ENCODE measurements at places on chromosomes 3 and 15.

DNA sequence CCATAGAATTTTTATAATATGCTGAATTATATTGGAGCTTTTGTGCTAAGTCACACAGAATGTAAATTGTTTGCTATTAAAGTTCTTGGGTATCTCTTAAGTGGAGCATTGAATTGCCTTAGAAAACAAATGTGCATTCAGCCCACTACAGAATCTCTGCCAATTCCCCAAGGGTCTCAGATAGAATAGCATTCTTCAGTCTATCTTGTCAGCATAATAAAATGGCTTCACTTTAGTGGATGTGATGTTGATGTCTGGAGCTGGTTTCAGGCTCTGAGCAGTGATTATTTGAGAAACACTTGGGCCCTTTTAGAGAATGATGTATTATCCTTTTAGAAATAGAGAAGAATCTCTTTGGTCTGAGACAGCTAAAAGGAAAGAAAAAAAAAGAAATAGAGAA is 45.2 kb downstream of the LRCH3 start:
- no peak for DNase-seq

DNA sequence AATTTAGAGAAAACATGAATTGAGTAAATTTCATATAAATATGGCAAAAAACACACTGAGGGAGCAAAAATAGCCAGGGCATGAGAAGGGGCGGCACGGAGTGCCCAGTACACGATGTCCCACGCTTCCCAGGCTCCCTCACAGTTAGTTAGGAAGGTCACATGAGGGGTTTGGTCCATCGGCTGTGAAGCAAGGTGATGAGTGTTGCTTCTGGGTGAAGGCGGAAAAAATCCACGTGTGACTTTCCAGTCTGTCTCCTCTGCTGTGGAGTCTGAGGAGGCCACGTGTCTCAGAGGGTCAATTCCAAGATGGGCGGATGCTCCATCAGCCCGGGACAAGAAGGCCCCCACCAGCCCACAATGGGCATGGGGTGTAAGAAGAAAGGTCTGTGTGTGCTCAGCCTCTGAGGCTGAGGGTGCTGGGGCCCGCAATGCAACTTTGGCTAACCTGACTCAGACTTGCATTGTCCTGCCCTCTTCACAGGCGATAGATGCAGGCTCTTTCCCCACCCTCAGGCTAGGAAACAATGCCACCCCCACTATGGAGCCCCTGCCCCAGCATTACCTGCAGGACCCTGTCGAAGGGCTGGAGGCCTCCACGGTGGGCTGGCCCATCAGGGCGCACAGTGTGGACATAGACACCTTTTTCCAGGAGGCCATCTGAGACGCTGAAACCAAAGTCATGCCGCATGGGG is 45.7 kb downstream of the GRIP2 start:
- DNase-seq: no peak

DNA sequence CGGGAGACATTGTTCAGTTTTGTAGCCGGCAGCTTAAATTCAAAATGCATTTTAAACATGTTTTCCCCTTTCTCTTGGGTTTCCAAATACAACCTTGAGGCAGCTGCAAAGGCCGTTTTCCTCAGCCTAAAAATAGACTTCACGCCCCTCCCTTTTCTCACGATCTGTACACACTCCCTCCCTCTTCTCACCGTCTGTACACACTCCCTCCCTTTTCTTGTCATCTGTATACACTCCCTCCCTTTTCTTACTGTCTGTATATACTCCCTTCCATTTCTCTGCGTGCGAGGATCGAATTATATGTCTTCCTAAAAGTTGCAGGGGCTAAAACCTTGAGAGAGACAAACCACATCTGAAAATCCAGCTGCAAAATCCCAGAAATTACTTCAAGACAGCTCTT is 8.9 kb downstream of the MUC4 start:
- no peak for DNase-seq

- DNase-seq: no peak
Observed at GRCh38 chr3:71709908-71710511, 15.2 kb downstream of the EIF4E3 start.

GRCh38 chr3:278300-279064 is 81.9 kb downstream of the CHL1 start:
- DNase-seq: no peak

DNA sequence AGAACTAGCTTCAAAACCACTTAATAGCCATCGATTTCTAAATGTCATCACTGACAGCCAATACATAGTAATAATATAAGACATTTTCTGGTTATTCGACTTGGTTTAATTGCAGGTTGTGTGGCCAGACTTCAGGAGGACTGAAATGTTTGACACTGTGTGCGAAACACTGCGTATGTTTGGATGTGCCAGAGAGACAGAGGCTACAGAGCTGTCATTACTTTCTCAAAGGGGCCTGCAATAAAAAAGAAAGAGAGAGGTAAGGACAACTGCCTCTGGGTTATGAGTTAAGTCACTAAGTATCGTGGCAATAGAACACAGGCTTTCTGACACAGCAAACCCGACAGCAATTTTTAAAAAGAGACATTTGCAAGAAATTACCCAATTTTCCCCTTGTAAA is 882 bp downstream of the LMOD3 start:
- DNase-seq: no peak

DNA sequence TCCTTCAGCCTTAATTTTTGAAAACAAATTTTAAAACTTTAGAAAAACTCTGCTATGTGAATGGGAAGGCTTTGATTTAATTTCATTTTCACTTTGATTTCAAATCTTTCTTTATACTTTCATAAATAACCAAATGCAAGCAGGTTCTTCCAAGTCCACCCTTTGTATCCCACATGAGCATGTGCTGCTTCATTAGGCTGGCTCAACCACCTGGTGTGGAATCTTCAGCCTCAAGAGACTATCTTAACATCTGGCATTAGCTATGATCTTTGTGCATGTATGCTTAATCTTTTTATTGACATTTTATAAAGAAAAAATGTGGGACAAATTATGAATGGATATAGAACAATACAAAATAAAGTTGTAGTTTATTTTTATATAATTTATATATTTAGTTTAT is 81.8 kb upstream of the MLF1 start:
- no peak for DNase-seq

GRCh38 chr15:73919706-73920105 is 6.6 kb upstream of the LOXL1 start:
- DNase-seq: no peak

- DNase-seq: no peak
Observed at GRCh38 chr3:128505771-128506170, 12.8 kb upstream of the GATA2 start.

GRCh38 chr3:58965865-58966264 is 84.0 kb downstream of the CFAP20DC start:
- DNase-seq: no peak

DNA sequence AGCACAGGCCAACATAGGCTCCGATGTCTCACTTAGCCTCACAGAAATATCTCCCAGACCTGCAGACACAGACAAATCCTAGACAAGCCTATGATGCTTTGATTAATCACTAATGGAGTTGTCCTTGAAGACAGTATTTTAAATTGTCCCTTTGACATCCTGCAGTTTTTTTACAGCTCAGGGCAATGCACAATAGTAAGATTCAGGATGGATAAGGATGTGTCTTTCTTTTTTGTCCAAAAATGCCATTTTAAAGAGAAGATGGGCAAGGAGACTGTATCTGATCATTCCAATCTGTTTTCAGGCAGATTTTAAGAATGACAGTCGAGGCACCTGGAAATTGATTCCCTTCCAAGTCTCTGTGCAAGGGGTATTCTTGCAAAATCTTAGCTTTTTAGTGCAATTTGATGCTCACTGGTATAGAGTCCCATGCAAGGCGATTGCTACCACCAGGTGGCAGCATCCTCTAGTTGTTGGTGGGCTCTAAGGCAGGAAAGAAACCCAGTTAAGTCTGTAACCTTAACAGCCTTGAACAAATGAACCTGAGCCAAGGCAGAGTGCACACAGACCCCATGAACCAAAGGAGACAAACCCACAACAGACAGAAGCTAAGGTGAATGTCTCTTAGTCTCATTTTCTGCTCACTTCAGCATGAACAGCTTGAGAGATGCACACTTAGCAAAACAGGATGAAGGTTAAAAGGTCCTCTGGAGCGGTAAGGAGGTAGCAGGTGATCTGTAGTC is 51.2 kb upstream of the MINAR1 start:
- peak; percentile 75 for DNase-seq

DNA sequence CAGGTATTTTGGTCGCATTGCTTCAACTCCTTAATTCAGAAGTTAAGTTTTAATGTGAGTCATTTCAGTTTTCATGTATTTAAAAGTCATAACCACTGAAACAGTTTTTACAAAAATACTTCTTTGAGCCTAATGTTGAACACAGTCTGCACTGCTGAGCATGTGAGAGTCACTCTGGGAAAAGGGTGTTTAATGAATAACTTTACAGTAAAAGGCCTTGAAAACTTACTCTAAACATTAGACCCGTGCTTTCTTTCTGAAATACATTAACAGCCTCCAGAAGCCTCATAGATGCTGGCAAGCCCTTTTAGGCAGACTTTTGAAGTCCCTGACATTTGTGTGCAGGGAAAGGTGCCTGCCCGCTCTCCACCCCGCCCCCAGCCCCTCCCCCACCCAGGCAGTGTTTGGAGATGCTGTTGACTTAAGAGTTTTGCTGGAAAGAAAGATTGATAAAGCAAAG is 68.9 kb upstream of the NR2F2 start:
- no peak for DNase-seq

DNA sequence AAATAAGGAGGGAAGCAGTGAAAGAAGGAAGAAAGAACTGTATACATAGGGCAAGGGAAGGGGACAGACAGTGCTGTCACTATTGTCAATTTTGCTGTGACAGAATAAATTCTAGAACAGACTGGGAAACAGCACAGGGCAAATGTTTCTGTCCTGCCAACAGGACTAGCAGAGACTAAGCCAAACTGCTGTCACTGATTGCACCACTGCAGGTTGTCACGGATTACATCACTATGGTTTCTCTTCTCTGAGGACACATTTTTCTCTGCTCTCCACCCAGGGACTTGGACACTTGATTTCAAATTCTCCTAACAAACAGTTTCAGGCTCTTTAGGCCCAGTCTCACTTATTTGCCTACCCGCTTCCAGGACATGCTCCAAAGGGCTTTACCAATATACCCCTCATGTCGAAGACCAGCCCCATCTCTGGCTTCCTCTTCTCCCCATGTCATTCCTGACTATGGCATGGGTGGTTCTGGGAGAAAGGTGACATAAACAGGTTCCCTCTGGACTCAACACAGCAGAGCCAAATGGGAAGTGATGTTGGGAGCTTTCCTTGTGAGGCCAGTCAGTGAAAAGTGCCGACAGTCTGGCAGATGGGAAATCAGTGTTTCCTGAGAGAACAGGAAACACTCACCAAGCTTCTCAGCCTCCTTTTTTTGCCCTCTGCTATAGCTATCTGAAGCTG is 70.2 kb upstream of the ST3GAL6 start:
- DNase-seq: no peak

DNA sequence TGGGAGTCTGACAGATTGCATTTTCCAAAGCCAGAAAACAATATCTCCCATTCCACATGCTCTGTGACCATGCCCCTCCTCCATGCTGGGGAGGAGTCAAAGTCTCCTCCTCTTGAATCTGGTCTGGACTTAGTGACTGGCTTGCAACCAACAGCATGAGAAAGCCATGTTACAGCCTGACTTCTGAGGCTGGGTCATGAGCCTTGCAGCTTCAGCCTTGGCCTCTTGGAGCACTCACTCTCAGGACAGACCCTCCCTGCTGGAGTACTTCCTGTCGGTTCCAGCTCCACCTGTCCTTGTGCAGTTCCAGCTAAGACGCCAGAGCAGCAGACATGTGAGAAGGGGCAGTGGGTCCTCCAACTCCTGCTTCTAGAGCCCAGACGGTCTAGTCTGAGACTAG is 49.7 kb upstream of the RBSN start:
- DNase-seq: no peak

DNA sequence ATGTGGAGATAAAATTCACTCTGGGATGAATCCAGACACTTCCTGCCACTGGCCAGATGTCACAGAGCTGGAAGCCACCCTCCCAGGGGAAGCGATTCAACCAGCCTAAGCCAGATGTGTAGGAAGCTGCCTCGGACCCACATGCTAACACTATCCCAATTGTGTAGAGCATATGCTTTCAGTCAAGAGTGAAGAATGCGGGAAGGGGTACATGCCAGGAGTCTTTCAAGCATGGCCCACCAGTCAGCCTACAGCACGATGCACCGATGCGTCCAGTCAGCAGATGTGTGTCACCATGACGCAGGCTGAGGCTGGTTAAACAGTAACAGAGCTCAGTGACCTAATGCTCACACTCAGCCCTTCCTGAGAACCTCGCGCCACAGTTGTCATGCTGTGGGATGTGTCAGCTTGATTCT is 38.8 kb upstream of the BNC1 start:
- DNase-seq: no peak

DNA sequence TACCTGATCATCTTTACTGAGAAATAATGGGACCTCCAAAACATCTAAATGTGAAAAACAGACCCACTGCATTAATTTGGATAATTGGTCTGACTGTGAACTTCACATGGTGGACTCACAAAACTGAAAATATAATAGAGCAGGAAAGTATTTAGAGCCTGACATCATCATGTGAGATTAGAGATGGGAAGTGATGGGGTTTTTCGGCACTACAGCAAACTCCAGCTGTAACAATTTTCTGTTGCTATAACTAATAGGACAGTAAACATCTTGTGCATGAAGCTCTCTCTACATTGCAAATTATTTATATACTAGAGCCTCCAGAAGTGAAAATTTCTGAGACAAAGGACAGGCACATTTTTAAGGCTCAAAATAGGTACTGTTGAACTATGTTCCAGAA is 32.2 kb downstream of the VEPH1 start:
- DNase-seq: no peak

GRCh38 chr15:59247364-59247763 is 40.7 kb downstream of the LDHAL6B start:
- no peak for DNase-seq

GRCh38 chr3:136903899-136904298 is 41.9 kb downstream of the NCK1 start:
- DNase-seq: no peak

DNA sequence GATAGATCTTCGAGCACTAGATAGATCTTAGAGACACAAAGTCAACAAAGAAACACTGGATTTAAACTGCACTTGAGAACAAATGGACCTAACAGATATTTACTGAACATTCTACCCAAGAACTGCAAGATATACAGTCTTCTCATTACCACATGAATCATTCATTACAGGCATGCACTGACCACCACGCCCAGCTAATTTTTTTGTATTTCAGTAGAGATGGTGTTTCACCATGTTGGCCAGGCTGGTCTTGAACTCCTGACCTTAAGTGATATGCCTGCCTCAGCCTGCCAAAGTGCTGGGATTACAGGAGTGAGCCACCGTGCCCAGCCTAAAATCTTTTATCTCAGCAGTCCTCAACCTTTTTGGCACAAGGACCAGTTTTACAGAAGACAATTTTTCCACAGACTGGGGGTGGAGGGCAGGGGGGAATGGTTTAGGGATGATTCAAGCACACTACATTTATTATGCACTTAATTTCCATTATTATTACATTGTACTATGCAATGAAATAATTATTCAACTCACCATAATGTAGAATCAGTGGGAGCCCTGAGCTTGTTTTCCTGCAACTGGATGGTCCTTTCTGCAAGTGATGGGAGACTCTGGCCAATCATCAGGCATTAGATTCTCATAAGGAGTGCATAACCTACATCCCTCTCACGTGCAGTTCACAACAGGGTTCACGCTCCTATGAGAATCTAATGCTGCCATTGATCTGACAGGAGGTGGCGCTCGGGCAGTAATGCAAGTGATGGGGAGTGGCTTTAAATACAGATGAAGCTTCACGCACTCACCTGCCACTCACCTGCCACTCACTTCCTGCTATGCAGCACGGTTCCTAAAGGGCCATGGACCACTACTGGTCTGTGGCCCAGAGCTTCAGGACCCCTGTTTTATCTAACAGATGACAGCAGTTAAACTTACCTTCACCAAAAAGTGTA is 21.7 kb downstream of the CSNK1G1 start:
- DNase-seq: no peak

GRCh38 chr3:64644483-64644882 is 43.3 kb downstream of the ADAMTS9 start:
- no peak for DNase-seq
